ENCODE measurements at places on chromosomes 5 and 9. TPM values are rescaled to one million over a fixed set of nuclear protein-coding genes. Genes with fewer than 3 reads are reported as not detected.

DNA sequence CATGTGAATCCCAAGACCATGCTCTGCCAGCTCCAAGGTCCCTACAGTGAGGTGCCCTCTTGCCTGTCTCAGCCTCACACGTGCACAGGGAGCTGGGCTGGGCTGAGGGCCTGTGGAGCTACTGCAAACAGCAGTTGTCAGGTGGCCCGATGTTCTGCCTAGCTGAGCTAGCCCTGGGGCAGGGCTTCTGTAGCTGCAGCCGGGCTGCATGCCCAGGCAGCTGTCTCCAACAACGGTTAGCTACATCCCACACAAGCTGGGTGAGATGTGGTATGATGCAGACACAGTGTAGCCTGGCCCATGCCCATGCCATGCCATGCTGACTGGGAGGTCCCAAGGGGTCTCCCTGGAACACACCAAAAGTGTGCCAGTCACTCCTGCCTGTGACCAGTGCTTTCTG, 62.0 kb downstream of the MACROH2A1 start:
- no peak for DNase-seq

The EIF4E1B gene
- not detected for total RNA-seq

- DNase-seq = no peak
Measured at GRCh38 chr5:33470544-33470943, 29.8 kb downstream of the TARS1 start.

DNA sequence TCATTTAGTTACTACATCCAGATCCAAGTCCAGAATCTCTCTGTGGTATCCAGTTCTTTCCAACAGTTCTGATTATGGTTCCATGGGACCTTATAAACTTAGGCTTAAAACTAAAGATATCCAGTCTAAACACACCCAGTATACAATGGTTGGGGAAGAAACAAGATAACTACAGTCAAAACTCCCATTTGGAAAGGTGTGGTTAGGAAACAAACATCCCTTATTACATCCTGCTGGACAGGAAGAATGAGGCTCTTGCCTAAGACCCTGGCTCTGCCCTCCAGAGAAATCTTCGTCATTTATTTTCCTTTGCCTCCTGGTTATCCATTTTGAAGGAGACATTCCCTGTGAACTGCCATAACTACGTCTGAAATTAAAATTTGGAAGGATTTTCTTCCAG, 64.6 kb upstream of the EPB41L4A start:
- no peak for DNase-seq

DNA sequence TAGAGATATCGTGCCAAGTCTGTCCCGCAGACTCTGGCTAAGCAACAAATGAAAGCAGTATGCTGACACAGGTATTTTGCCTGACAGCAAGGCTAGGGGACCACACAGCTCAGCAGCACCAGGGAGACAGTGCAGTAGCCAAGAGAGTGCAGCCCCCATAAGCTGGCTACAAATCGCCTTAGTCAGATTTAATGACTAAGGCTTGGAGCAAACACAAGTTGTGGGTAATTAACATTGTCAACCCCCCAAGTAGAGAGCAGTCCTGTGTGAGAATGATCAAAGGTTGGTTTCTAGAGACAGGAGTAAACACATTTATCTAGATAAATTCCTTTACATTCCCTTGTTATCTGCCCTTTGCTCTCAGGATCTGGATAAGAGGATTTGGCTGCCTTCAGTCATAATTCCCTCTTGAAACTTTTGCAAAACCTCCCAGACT, 1434.5 kb upstream of the CDH6 start:
- no peak for DNase-seq

The MYORG gene
- total RNA-seq = 0.37 TPM

DNA sequence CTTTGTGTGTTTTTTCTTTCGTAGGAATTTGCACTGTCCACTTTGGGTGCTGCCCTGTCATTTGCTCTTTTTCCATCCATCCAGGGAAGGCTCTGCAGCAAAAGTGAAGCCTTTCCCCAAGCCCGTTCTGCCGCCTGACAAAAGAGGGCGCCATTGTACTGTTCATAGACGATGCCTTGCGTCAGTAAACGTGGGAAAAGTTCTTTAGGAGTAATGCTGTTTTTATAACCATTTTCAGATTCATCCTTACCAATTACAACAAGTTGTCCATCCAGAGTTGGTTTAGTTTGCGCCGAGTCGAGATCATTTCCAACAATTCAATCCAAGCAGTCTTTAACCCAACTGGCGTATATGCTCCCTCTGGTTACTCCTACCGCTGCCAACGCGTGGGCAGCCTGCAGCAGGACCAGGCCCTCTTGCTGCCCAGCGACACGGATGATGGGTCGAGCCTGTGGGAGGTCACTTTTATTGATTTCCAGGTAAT, 34.3 kb upstream of the RPS23 start:
- no peak for DNase-seq

The GNPDA1 gene
- 12.1 TPM for total RNA-seq

- DNase-seq = no peak
Measured at GRCh38 chr5:175677571-175677970, 19.7 kb downstream of the HRH2 start.

- no peak for DNase-seq
Measured at GRCh38 chr5:96426831-96427230, 6.2 kb downstream of the PCSK1 start.

DNA sequence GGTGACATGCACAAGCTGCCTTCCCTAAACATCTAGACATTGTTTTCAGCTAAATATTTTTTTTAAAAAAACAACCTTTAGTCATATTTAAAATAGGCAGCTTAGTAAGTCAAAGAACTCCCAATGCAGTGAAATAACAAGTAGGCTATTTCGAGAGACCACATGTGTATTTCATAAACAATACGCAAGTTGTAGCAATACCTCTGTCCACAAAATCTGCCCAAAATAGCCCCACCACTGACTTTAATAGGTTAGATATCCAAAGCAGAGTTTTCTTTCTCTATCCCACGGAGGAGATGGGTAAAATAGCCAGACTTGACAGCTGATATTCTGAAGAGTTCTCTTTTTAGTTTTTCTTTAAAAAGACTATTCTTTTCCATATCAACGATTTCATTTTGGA, 1.2 kb downstream of the SLC24A2 start:
- DNase-seq = no peak

DNA sequence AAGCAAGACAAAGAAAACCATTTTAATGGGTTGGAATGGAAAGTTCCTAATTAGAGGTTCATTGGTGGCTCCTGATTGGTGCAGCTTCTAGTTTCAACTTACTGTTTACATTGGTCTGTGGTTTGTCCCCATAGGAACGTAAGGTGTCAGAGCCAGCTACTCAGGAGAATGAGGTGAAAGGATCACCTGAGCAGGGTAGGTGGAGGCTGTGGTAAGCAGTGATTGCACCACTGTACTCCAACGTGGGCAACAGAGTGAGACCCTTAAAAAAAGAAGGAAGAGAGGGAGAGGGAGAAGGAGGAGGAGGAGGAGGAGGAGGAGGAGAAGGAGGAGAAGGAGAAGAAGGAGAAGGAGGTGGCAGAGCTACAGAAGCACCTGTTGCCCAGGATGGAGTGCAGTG, 30.4 kb downstream of the KCNIP1 start:
- no peak for DNase-seq

DNA sequence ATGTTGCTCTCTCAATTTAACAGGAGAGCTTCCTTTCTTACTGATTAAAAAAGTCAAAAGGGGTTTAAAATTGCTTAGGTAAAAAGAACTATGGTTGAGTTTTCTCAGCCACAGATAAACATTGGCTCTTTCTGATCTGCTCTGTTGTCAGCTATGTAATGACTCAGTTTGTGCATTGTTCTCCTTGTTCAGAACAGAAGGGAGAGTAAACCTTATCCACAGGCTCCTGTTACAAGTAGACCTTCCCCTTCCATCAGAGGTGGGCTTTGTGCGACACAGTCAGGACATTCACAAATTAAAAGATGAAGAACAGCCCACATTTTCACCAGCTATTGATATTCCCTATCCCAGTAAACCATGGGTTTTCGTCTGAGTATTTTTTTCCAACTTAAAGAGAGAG, 236.3 kb upstream of the SEMA6A start:
- DNase-seq = no peak

DNA sequence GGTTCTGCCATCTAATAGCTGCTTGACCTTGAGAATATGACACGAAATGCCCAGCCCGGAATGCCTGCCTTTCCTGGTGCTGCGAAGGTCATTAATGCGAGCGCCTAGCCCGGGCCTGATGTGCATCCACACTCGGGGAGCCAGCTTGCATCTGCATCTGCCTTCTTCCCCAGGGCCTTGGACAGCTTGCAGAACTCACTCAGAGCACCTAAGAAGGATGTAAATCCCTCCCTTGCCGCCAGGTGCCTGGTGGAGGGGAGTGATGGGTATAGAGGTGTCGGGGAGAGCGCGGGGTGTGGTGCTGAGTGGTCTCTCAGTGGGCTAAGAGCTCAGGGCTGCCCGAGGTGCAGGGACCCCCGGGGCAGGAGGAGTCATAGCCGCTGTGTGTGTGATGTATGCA, 127.2 kb downstream of the MRPL36 start:
- no peak for DNase-seq

The POU5F2 gene
- total RNA-seq = 4.6 TPM

- peak; percentile 9 for DNase-seq
Measured at GRCh38 chr5:88143693-88144218, 124.9 kb downstream of the TMEM161B start.

DNA sequence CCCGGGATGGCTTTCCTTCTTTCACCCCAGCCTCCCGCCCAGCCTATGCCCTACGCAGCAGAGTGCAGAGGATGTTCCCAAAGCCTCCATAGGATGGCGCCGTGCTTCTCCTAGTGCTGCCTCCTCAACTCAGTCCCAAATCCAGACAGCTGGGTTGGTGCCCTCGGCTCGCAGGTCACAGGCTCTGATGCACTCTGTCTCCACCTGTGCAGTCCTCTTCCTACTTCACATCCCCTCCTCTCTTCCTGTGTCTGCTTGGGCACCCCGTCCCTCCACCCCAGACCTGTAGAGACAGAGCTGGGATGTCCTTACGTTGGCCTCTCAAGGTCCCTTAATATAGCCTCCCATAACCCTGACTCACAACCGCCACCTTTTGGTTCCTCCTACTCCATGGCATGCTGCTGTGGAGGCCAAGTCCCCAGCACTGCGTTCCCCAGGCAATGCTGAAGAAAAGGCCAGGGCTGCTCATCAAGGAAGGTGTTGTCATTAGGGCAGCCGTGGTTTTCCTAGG, 314.4 kb downstream of the GADD45G start:
- peak; percentile 56 for DNase-seq

The GPRIN1 gene
- total RNA-seq = 2.1 TPM

DNA sequence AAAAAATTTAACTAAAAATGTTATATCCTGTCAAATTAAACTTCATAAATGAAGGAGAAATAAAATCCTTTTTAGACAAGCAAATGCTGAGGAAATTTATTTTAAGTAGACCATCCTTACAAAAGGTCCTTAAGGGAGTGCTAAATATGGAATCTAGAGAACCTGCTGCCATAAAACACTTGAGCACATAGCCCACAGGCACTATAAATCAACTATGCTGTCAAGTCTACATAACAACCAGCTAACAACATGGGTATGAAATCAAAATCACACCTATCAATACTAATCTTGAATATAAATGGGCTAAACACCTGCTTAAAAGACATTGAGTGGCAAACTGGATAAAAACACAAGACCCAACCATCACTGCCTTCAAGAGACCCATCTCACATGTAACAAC, 15.1 kb upstream of the PRSS3 start:
- DNase-seq = no peak

The ECSCR gene
- not detected for total RNA-seq

GRCh38 chr5:79305706-79306105, 69.8 kb downstream of the JMY start:
- no peak for DNase-seq
